ENCODE measurements at places on chromosomes 12 and 14. TPM values are rescaled to one million over a fixed set of nuclear protein-coding genes. Genes with fewer than 3 reads are reported as not detected.

Gene COPZ1
- total RNA-seq = 111 TPM

Gene COX8C
- not detected for total RNA-seq

Gene GLIPR1L2
- 0.39 TPM for total RNA-seq

Gene IL22
- total RNA-seq = not detected

Gene AQP6
- not detected for total RNA-seq

Gene GALNT9
- total RNA-seq = 0.39 TPM

Gene PZP
- not detected for total RNA-seq

Gene EMP1
- 210 TPM for total RNA-seq

Gene TMTC1
- 96.2 TPM for total RNA-seq

Gene DHRS4
- 41.2 TPM for total RNA-seq

Gene SPPL3
- 9.6 TPM for total RNA-seq

Gene IGF1
- not detected for total RNA-seq

Gene TCL1B
- total RNA-seq = not detected

Gene PSMA3
- total RNA-seq = 103 TPM
